Heart left ventricle (tissue), 16 donors: ENCODE measurements at places on chromosomes 16 and 17. TPM values are rescaled to one million over a fixed set of nuclear protein-coding genes. Genes with fewer than 3 reads are reported as not detected.
A peak's percentile ranks its signal among the peaks of the same experiment; 100 is the strongest.

The CACNG3 gene
- total RNA-seq: not detected

The TBC1D26 gene
- total RNA-seq: not detected

The PROCA1 gene
- 0.98 TPM for total RNA-seq

The RHBDF2 gene
- total RNA-seq: 9.0 TPM

The PLEKHM1 gene
- total RNA-seq: 30.9 TPM

The NOXO1 gene
- total RNA-seq: not detected

The ABCA9 gene
- 11.4 TPM for total RNA-seq

The HOXB7 gene
- total RNA-seq: 0.35 TPM

The MT4 gene
- total RNA-seq: not detected

DNA sequence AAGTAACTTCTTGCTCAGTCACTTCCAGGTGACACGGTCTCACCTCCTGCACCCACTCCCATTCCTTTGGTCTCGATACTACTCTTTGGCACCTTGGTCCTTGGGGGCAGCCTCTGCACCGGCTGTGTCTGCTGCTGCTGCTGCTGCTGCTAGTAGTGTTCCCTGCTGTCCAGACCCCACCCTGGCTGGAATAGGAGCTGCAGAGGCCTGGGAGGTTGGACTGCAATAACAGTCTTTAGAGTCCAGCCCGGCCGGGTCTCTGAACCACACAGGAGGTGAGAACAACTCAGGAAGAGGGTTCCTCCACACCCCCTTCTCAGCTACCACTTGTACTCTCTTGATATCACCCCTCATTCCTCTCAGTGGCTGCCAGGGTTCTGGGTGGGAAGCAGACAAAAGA lies 231.1 kb upstream of the NLRP1 start:
- no peak for DNase-seq

DNA sequence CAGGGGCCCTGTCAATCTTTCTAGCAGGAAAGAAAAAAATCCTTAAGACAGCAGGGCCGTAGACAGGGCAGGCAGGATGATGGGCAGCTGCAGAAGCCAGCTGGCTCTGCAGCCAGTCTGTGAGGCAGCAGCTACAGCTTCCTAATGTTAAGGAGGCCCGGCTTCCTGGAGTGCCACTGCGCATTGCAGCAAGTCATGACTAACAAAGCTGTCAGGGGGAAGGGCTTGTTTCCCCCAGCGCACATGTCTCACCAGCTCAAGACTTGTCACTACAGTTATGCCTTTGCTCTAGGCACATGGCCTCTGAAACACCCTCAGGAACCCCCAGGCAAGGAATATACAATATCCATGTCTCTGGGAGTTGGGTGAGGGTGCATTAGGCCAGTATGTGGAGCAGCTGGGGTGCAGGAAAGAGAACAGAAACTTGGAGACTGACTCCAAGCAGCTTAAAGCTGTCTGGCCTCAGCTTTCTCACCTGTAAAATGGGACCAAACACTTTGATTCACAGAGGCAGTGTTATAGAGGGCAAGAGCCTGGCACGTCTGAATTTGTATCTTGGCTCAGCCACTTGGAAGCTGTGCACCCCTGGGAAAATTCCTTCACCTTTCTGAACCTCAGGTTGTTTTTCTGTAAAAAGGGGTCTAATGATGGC lies 220.0 kb downstream of the HAPSTR1 start:
- no peak for DNase-seq

DNA sequence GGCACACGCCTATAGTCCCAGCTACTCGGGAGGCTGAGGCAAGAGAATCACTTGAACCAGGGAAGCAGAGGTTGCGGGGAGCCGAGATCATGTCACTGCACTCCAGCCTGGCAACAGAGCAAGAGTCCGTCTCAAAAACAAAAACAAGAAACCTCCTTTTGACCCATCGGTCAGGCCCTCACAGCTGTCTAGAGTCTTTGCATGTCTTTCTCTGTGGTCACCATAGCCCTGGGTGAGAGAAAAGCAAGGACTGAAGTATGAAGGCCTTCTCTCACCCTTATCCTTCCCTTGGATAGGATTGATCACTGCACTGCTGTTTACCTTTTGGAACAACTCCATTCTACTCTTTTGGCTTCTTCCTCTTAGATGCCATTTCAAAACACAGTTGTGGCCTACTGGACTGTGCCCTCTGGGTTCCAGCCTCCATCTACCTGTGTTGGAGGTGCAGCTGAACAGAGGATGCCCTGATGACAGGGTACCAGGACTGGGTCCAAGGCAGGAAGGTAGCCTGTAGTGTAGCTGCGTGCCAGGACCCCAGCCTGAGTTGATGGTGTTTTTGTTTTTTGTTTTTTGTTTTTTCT lies 37.1 kb downstream of the LDHD start:
- no peak for DNase-seq

DNA sequence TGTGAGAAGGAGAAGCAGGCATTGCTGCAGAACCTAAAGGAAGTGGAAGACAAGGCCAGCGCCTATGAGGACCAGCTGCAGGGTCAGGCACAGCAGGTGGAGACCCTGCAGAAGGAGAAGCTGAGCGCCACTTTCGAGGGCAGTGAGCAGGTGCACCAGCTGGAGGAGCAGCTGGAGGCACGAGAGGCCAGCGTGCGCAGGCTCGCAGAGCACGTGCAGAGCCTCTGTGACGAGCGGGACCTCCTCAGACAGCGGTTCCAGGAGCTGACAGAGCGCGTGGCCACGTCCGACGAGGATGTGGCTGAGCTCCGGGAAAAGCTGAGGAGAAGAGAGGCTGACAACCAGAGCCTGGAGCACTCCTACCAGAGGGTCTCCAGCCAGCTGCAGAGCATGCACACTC lies 41.5 kb downstream of the PLD6 start:
- DNase-seq: no peak

DNA sequence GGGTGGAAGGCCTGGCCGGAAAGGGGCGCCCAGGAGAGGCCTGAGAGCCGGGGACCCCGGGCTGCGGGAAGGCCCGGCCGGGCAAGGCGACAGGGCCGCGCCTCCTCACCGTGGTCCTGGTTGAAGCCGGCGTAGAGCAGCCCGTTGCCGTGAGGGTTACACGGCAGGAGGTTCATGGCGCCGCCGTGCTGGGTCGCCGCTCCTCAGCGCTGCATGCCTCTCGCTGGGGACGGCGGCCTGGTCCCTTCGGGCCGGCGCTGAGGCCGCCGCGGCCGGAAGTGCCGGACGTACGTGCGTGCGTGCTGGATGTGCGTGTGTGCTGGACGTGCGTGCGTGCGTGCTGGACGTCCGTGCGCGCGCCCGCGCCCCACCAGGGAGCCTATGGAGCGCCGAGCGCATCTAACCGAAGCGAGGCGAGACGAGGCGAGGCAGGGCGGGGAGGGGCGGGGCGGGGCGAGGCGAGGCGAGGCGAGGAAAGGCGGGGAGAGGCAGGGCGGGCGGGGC lies at the start of gene WDR45B:
Gene WDR45B (minus strand): TSS at position 280 of the 504 bp plus-strand sequence. CDS start 104 bp downstream, at position 176.
- DNase-seq: peak; percentile 96

- DNase-seq: no peak
Observed at GRCh38 chr16:75931970-75932369, 205.7 kb upstream of the CPHXL start.

- no peak for DNase-seq
Observed at GRCh38 chr16:6571044-6571443, 761.6 kb upstream of the RBFOX1 start.

- DNase-seq: no peak
Observed at GRCh38 chr17:34071886-34072420, 183.1 kb upstream of the CCL2 start.

DNA sequence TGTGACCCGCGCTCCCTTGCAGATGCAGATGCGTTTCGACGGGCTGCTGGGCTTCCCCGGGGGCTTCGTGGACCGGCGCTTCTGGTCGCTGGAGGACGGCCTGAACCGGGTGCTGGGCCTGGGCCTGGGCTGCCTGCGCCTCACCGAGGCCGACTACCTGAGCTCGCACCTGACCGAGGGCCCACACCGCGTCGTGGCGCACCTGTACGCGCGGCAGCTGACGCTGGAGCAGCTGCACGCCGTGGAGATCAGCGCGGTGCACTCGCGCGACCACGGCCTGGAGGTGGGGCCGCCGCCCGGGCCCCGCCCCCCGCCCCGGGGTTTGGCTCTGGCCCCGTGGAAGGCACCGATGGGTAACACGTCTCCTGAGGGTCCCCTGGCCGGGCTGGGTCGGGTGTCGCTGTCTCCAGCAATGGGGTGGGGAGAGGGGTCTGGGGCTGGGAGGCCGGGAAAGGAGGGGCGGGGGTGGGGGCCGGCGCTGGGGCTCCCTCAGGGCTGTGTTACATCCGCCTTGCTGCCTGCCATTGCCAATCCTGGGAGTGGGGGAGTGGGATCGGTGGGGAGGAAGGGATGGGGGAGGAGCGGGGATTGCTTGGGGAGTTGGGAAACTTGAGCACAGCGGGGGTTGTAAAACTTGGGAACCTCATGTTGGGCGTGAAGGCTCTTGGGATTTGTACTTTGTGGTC lies 737 bp downstream of the NUDT16L1 start:
- peak; percentile 69 for DNase-seq

DNA sequence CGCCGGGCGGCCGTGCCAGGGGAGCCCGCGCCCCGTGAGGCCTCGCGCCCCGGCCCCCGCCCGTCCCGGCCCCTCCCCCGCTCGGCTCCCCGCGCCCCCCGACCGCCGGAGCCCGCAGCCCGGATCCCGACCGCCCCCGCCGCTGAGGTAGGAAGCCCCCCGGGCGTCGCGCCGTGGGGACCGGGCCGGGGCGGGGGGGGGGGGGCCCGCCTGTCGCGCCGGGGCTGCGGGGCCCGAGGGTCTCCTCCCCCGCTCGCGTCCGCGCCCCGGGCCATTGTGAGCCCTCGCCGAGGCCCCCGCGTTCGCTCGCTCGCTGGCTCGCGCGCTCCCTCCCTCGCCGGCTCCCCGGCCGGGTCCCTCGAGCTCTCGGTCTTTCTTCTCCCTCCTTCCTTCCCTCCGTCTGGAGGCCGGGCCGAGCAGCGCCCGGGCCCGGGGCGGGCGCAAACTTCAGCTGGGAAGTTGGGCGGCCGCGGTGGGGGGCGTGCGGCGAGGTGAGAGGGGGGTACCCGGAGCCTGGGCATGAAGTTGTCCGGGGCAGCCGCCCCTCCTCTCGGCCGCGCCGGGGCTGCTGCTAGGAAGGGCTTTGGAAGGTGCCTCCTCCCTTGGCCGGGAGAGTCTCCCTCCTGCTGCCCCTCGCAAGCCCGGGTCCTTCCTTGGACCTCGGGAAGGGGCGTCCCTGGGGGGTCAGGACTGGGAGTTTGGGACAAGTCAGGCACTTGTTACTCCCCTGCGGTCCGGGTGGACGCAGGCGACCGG lies 419 bp downstream of the GLIS2 start:
- no peak for DNase-seq

GRCh38 chr17:64128787-64129514 lies 993 bp downstream of the ERN1 start:
- no peak for DNase-seq

DNA sequence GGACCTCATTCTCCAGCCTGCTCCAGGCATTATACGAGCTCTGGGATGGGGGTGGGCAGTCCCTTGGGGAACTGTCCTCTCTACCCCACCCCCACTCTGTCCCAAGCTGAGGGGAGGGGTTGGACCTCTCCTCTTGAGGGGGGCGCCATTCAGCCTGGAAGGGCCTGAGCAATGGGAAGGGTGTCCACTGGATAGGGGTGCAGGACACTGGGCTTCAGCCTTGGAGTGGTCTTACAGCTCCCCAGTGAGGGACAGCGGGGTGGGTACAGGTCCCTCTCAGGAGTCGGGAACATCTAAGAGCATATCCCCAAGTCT lies 9.5 kb upstream of the CBX8 start:
- no peak for DNase-seq

GRCh38 chr17:31570951-31571892 lies 179.7 kb downstream of the RAB11FIP4 start:
- peak; percentile 92 for DNase-seq

GRCh38 chr16:17827313-17827712 lies 356.6 kb upstream of the XYLT1 start:
- no peak for DNase-seq

DNA sequence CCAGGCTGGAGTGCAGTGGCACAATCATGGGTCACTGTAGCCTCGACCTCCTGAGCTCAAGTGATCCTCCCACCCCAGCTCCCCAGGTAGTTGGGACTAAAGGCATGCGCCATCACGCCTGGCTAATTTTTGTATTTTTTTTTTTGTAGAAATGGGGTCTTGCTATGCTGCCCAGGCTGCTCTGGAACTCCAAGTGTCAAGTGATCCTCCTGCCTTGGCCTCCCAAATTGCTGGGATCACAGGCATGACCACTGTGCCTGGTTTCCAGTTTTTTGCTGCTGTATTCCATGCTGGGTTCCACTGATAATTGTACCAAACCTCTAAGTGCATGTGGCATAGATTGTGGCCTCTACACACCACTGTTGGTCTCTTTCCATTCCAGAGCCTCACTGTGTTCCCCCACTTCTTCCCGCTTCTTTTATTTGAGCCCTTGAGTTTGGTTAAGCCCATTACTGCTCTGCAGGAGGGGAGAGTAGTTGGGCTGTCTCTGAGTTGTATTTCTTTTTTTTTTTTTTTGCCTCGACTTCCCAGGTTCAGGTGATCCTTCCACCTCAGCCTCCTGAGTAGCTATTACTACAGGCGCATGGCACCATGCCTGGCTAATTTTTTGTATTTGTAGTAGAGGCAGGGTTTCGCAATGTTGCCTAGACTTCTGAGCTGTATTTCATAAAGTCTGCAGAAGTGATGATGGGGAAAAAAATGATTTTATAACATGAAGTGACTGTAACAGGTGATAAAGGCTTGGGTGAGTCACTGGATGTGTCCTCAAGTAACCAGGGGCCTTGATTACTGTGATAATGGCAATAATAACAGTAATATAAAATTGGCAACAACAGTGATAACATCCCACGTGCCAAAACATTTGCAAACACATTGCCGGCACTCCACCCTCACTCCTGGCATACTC lies 30.0 kb downstream of the EEF2K start:
- no peak for DNase-seq

GRCh38 chr16:86925067-86925791 lies 346.9 kb downstream of the FOXL1 start:
- DNase-seq: no peak

DNA sequence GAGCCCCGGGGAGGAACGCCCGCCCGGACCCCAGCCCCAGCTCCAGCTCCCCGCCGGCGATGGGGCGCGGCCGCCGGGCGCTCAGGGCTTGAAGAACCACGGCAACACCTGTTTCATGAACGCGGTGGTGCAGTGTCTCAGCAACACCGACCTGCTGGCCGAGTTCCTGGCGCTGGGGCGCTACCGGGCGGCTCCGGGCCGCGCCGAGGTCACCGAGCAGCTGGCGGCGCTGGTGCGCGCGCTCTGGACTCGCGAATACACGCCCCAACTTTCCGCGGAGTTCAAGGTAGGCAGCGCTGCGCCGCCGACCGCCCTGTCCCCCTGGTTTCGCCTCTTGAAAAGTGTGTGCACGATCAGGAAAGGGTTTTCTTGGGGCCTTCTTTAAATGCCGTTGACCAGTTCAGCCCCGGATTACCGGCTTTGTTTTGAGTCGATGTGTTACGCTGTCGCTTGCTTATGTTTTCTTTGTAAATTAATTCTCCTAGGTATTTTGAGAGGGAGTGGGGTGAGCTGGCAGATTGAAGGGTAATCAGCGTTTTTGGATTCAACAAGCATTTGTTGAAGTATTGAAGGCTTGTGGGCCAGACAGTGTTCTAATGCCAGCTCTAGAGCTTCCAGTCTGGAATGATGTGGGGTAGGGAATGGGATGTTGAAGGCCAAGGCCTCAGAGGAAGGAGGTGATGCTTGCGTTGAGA lies 681 bp downstream of the USP43 start:
- DNase-seq: no peak

- no peak for DNase-seq
Observed at GRCh38 chr17:17035920-17036523, 6.2 kb upstream of the MPRIP start.

GRCh38 chr16:566475-567372 lies at the start of gene NHLRC4:
TSS of gene NHLRC4 (plus strand) at chr16:567005. CDS start at chr16:568048, 1,043 bp downstream.
- DNase-seq: peak; percentile 86

- DNase-seq: no peak
Observed at GRCh38 chr17:80444644-80444979, 29.6 kb downstream of the ENDOV start.

GRCh38 chr16:24973809-24974461 lies 41.2 kb downstream of the ARHGAP17 start:
- DNase-seq: no peak

GRCh38 chr17:68794636-68795434 lies 160.4 kb downstream of the ABCA8 start:
- DNase-seq: no peak
